Neural crest cell (in vitro differentiated cells): ENCODE measurements at places on chromosomes 1 and 21. TPM values are rescaled to one million over a fixed set of nuclear protein-coding genes. Genes with fewer than 3 reads are reported as not detected.

DNA sequence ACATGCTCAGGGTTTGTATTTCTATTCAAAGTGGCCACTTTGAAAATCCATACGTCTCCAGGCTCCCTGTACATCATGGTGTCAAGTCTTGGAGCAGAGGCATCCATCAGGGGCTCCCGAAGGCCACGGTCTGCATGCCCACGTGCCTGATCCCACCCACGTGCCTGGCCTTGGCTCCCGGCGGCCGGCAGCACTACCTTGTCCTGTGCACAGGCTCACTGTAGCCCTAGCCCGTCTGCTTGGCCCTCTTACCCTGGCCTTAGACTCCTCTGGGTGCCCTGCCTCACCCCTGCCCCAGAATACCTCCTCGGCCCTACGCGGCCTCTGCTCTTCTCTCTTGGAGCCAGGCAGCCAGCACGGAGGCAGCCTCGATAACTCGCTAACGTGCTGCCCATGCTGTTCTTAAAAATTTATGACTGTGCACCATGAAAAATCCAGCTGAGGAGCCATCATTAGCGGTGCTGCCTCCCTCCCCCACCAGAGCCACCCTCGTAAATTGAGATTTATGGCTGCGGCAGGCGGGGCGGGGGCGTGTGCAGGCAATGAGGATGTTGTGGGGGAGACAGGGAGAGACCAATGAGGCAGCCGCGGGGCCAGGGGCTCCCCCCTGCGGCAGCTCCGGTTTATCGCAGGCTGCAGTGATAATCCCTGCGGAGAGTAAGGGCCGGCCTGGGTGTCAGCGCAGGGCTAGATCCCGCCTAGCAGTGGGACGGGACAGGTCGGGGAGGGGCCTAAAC lies 24.6 kb downstream of the DMAP1 start:
- H3K4me3 ChIP-seq: peak overlapping the region; percentile 81
- H3K27me3 ChIP-seq: no peaks in the 10 kb centered on the region
- DNase-seq: peak; percentile 61

DNA sequence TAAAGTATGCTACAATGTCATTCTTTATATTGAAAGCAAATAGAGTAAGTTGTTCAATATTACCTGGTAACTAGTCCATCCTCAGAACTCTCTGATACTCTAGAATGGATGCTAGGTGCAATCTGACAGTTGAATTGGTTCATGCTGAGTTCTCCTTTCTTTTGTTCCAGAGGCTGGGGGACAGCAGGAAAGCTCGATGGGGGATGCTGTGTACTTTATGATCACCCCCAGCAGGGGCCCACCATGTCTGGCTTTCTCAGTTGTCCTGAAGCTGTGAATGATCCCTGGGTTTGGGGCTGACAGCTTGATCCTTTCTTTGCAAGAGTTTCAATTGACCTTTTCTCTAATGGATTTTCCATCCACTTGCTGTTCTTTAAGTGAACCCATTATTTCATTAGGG lies 22.5 kb downstream of the FMN2 start:
- H3K4me3 ChIP-seq: no peak overlapping the region
- H3K36me3 ChIP-seq: no peaks in the 10 kb centered on the region
- DNase-seq: no peak
- no peak overlapping the region for H3K27ac ChIP-seq
- no peaks in the 10 kb centered on the region for H3K27me3 ChIP-seq

Gene FAM43B
- 0.59 and 0.75 TPM in 2 replicates for total RNA-seq

Gene PPT1
- 91.2 and 95.4 TPM in 2 replicates for total RNA-seq

Gene C1QB
- total RNA-seq: not detected in 2 replicates

DNA sequence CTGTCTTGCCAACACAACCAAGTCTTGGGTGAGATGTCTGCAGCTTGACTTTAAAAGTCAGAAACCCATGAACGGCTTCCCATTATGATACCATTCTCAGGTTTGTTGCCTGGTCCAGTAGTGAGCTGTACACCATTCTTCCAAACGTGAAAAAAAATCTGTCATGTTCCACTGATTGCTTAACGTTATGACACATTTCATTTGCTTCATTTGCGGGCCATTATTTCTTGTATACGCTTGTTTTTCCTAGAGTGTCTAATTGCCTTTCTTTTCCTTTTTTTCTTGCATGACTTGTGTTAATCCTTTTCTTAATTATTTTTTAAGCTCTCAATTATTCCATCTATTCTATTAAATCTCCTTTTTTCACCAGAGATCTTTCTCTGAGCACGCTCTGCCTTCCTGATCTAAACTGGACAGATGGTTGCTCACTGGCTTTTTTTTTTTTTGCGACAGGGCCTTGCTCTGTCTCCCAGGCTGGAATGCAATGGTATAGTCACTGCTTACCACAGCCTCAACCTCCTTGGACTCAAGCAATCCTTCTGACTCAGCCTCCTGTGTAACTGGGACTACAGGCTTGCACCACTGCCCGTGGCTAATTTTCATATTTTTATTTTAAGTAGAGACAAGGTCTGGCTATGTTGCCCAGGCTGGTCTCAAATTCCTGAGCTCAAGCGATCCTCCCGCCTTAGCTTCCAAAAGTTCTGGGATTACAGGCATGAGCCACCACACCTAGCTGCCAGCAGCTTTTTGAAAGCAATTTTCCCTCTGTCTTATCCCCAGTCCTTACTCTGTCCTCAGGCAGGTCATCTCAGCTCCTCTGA lies 31.7 kb upstream of the CAMTA1 start:
- DNase-seq: no peak
- H3K36me3 ChIP-seq: no peaks in the 10 kb centered on the region
- peaks cover 32% of the 10 kb centered on the region for H3K27me3 ChIP-seq
- no peak overlapping the region for H3K27ac ChIP-seq
- no peaks in the 10 kb centered on the region for H3K4me1 ChIP-seq

DNA sequence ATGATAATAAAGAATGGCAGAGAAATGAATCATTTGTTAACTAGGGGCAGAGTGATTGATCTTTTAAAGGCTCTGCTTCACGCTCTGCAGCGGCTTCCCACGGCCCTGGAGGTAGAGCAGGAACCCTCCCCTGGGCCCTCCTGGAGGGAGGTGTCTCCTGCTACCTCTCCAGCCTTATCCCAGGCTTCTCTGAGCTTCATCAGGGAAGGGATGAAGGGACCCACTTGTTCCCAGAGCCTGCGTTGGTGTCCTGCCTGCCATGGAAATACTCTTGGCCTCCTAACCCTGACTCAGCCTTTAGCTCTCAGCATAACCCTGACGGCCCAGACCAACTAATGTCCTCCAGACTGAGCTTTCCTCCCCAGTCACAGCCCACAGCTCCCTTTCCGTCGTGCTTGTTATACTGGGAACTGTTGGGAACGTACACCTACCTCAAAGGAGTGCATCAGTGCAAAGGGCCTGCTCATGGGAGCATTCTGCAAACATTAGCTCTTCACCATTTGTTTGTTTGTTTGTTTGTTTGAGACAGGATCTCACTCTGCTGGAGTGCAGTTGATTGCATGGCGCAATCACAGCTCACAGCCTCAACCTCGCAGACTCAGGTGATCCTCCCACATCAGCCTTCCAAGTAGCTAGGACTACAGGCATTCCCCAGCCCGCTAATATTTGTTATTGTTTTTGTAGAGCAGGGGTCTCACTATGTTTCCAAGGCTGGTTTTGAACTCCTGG lies 17.4 kb upstream of the HNRNPU start:
- H3K4me3 ChIP-seq: no peak overlapping the region
- H3K36me3 ChIP-seq: no peaks in the 10 kb centered on the region
- no peaks in the 10 kb centered on the region for H3K27me3 ChIP-seq
- no peak overlapping the region for H3K27ac ChIP-seq
- peaks cover 8% of the 10 kb centered on the region for H3K4me1 ChIP-seq

DNA sequence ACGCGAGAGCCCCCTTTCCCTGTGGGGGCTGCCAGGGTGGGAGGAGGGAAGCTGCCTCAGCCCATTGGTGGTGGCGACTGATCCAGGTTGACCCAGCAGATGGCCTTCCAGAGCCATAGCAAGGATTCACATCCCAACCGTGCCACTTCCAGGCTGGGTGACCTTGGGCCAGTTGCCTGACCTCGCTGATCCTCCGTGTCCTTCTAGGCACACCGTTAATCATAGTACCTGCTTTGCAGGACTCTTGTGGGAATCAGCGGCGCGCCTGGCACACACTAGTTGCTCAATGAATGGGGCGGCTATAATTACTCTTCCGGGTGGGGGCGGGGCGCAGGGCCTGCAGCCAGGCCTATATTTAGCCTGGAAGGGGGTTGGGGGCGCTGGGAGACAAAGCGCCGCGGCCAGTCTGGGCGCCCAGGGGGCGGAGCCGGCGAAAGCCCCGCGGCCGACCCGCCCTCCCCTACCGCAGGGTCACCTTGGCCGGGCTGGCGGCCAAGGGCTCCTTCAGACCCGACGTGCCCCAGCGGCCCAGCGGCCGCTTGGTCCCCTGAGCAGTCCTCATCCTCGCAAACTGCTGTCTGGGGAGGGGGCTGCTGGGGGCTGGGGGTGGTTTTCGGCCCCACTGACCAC lies 5.1 kb downstream of the HSPB7 start:
- peak; percentile 25 for DNase-seq
- H3K27me3 ChIP-seq: peaks cover 9% of the 10 kb centered on the region
- no peak overlapping the region for H3K27ac ChIP-seq
- H3K4me1 ChIP-seq: peaks cover 16% of the 10 kb centered on the region
- no peaks in the 10 kb centered on the region for H3K36me3 ChIP-seq

Gene CNN3
- total RNA-seq: 318 and 322 TPM in 2 replicates

DNA sequence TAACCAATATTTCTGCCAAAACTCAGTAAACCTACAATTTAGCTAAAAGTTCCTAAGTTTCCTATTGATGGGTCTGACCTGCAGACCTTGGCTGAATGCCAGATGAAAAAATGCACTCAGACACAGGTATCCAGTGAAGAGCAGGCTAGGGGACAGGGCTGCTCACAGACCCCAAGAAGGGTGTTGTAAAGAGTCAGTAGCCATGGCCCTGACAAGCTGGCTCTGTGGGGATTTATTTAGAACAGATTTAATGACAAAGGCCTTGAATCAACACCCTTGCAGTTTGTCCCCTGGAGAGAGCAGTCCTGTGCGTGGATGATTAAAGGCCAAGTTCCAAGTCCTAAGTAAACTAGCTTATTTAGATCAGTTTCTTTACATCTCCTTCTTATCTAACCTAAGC lies 1243.2 kb upstream of the ADGRL4 start:
- no peak overlapping the region for H3K4me3 ChIP-seq
- H3K27me3 ChIP-seq: no peaks in the 10 kb centered on the region
- no peaks in the 10 kb centered on the region for H3K4me1 ChIP-seq

DNA sequence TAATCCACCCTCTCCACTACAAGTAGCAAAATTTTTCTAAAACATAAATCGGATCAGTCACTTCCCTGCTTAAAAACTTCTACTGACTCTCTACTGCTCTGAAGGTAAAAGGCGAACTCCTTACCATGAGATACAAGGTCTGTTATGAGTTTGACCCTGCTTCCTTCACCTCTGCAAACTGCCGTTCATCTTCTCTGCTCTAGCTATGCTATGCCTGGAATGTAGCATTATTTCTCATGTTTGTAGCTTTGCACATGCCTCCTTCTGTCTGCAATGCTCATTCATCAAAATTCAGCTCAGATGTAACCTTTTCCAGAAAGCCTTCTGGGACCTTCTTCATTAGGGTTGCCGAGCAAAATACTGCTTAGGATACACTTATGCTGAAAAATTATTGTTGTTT lies 30.8 kb downstream of the RPL5 start:
- DNase-seq: no peak
- no peak overlapping the region for H3K4me3 ChIP-seq
- H3K27ac ChIP-seq: no peak overlapping the region
- no peaks in the 10 kb centered on the region for H3K36me3 ChIP-seq

DNA sequence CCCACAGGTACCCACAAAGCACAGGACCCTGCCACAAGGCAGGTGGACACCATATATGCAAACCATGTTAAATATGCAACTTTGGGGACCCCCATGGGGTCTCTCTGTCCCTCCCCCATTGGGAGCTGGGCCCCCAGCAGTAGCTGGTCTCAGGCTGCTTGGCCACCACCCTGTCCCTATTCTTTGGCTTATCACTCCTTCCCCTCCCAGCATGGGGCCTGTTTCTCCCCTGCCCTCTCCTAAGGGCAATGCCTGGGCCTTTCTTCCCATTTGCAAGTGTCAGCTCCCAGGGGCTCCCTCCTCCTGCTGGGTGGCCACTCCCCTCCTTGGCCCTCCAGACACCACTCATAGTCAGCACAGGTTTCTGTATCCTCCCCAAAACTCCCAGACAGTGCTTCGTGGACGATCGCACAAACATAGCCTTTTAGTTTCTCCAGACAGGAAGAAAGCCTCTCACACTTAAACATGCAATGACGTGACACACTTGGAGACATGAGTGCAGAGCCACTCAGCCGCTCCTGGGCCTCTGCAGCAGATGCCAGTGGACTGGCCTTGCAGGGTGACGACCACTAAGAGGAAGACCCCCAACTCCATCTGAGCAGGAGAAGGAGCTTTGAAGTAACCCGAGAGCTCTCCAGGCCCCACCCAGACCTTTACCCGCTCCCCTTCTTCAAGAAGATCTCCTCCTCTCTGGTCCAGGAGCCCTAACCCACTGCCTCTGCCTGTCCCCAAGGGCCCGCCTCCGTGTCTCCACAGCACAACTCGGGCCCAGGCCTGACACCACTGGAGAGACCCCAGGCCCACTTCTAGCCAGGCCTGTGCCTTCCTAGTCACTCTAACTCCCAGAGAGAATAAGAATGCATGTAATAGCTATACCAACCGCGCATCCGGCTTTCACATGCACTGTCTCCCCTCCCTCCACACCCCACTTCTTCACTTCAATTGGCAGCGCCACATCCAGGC lies 22.9 kb downstream of the CITED4 start:
- peaks cover 7% of the 10 kb centered on the region for H3K4me1 ChIP-seq
- H3K27ac ChIP-seq: no peak overlapping the region
- H3K36me3 ChIP-seq: peaks cover 3% of the 10 kb centered on the region
- no peak overlapping the region for H3K4me3 ChIP-seq
- no peaks in the 10 kb centered on the region for H3K27me3 ChIP-seq

DNA sequence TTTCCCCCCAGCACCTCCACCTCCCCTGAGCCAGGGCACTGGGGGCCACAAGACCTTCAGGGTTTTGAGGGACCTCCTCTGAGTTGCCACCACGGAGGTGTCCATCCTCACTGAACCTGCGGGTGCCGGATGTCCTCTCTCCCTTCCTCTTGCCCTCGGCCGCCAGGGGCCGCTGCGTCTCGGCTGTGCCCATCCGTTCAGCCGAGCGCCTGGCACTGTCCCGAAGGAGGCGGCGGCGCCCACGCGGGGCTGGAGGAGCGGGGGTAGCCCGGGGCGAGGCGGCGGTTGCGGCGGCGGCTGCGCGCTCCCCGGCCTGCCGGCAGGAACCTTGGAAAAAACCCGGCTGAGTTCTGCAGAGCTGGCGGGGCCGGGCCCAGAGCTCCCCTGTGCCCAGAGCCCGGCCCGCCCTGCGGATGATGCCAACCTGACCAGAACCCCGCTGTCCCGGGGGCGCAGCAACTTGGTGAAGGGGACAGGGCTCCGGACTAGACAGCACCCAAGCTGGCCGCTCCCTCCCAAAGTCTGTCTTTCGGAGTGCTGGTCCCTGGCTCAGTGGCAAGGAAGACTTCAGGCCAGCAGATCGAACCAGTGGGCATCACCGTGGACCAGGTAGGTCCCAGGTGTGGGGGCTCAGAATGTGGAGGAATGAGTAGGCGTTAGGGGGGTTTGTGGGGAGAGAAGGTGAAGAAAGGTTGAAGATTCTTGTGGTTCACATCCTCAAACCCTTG lies 3.7 kb upstream of the PPM1J start:
- H3K4me3 ChIP-seq: peak overlapping the region; percentile 50
- DNase-seq: peak; percentile 79
- no peaks in the 10 kb centered on the region for H3K36me3 ChIP-seq
- peaks cover 42% of the 10 kb centered on the region for H3K4me1 ChIP-seq

- no peak for DNase-seq
- no peak overlapping the region for H3K4me3 ChIP-seq
- H3K27me3 ChIP-seq: peaks cover 4% of the 10 kb centered on the region
- H3K27ac ChIP-seq: no peak overlapping the region
Measured at GRCh38 chr1:225909477-225909876, 14.6 kb downstream of the PYCR2 start.

- H3K4me3 ChIP-seq: no peak overlapping the region
- no peak for DNase-seq
- no peaks in the 10 kb centered on the region for H3K27me3 ChIP-seq
- no peaks in the 10 kb centered on the region for H3K4me1 ChIP-seq
Measured at GRCh38 chr1:184695023-184695422, 59.6 kb downstream of the EDEM3 start.
